Neural crest cell (in vitro differentiated cells): ENCODE measurements at places on chromosomes 3 and 15. TPM values are rescaled to one million over a fixed set of nuclear protein-coding genes. Genes with fewer than 3 reads are reported as not detected.

GRCh38 chr3:57755368-57755675, 787 bp upstream of the SLMAP start:
- DNase-seq = no peak
- peaks cover 6% of the 10 kb centered on the region for H3K36me3 ChIP-seq
- peaks cover 7% of the 10 kb centered on the region for H3K27me3 ChIP-seq
- peak overlapping the region; percentile 100 for H3K4me3 ChIP-seq
- H3K4me1 ChIP-seq = peaks cover 29% of the 10 kb centered on the region
- H3K27ac ChIP-seq = peak overlapping the region; percentile 99

Gene SERINC4
- 0.23 and 0.35 TPM in 2 replicates for total RNA-seq

Gene LEKR1
- total RNA-seq = 1.1 and 1.8 TPM in 2 replicates

- no peak for DNase-seq
- no peak overlapping the region for H3K4me3 ChIP-seq
- H3K27me3 ChIP-seq = peaks cover 17% of the 10 kb centered on the region
- no peak overlapping the region for H3K27ac ChIP-seq
- H3K4me1 ChIP-seq = peaks cover 27% of the 10 kb centered on the region
Observed at GRCh38 chr15:70438776-70439175, 324.6 kb downstream of the UACA start.

GRCh38 chr15:37100966-37101215, 542 bp upstream of the MEIS2 start:
- H3K36me3 ChIP-seq = peaks cover 8% of the 10 kb centered on the region
- DNase-seq = no peak
- H3K27me3 ChIP-seq = peaks cover 95% of the 10 kb centered on the region
- peak overlapping the region; percentile 99 for H3K4me3 ChIP-seq
- peaks cover 58% of the 10 kb centered on the region for H3K4me1 ChIP-seq
- peak overlapping the region; percentile 98 for H3K27ac ChIP-seq
